ENCODE measurements at places on chromosomes 11 and 22. TPM values are rescaled to one million over a fixed set of nuclear protein-coding genes. Genes with fewer than 3 reads are reported as not detected.

Gene DCDC1
- total RNA-seq: not detected

Gene SLC22A9
- not detected for total RNA-seq

Gene PHF21B
- total RNA-seq: 1.0 TPM

Gene SLC39A13
- 16.7 TPM for total RNA-seq

Gene GLB1L2
- total RNA-seq: 1.0 TPM

Gene KLHDC7B
- not detected for total RNA-seq

Gene NLRP6
- not detected for total RNA-seq

Gene CRYBB2
- not detected for total RNA-seq

Gene CABP4
- 0.52 TPM for total RNA-seq

Gene GAL3ST1
- total RNA-seq: 2.6 TPM

Gene COMMD9
- 38.1 TPM for total RNA-seq

Gene CALCA
- not detected for total RNA-seq

Gene SLC25A18
- total RNA-seq: not detected

Gene SLC25A45
- 3.7 TPM for total RNA-seq

Gene CRACR2B
- 5.7 TPM for total RNA-seq

Gene APOA5
- not detected for total RNA-seq

Gene BEST1
- total RNA-seq: 2.1 TPM

Gene OR4X1
- not detected for total RNA-seq

Gene PKDREJ
- not detected for total RNA-seq

Gene TEX12
- 1.0 TPM for total RNA-seq

Gene CRYBB3
- not detected for total RNA-seq

Gene ACRV1
- total RNA-seq: 0.52 TPM

Gene VPS51
- total RNA-seq: 166 TPM

Gene INPP5J
- not detected for total RNA-seq

Gene PGA5
- total RNA-seq: not detected

Gene SAA2
- not detected for total RNA-seq

Gene CELSR1
- total RNA-seq: 2.1 TPM

Gene NLRP14
- total RNA-seq: under 0.01 TPM

Gene TBX1
- total RNA-seq: 4.2 TPM

Gene C11orf65
- 1.0 TPM for total RNA-seq

Gene AMOTL1
- total RNA-seq: 79.3 TPM

Gene MFRP
- total RNA-seq: not detected

Gene CHRDL2
- total RNA-seq: 0.52 TPM

Data from skeletal muscle tissue (tissue), 5 donors.